Amygdala (tissue), 56 donors: ENCODE measurements at places on chromosomes 13 and 19.

DNA sequence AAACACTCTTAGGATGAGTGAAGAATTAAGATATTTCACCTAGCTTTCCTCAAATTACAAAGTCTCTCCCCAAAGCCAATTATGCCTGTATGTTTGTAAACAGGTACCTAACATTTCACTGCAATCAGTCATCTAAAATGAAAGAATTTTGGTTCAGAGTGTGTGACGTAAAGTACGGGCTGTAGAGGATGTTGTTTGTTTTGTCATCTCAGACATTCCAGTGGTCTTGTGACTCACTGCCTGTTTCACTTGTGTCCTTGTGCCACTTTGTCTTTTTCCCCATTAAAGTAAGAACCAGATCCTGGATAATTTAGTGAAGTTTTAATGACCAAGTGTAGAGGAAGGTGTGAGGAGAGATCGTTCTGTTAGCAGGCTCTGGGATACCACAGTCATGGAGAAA is 28.6 kb upstream of the EID2 start:
- DNase-seq: no peak

DNA sequence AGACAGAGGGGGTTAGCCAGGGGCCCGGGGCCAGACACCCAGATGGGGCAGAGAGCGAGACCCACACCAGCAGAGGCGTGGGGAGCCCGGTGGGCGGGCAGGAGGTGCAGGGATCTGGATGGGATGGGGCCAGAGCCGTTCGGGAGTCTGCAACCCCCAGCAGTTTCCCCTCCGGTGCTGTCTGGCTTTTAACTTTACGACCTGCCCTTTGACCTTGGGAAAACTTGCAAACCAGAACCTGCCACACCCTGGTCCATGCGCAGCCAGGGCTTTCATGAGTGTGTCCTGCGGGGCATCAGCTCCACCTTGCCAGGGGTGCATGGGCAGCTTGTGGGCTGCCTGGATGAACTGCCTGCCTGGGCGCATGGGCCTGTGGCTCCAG is 9.8 kb downstream of the JOSD2 start:
- no peak for DNase-seq

DNA sequence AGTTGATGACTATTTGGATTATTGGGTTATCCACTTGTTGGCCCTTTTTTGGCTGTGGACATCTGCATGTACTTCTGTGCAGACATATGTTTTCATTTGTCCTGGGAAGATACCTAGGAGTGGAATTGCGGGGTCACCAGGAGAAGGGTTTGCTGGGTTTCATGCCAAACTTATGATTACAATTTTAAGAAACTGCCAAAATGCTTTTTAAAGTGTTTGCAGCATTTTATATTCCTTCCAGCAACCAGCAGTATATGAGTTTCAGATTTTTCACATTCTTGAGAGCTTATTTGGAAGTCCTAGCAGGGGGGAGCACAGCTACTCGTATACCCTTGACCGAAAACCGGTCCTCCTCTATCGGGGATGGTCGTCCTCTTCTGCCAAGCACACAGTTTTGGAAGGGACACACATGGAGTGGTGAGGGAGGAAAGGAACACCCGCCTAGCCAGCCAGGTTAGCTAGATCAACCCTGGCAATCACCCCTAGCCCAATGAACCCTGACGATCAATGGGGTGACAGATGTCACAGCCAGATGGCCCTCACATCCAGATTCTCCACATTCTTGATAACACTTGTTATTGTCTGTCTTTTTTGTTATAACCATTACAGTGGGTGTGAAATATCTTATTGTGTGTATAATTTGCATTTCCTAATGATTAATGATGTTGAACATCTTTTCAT is 26.7 kb upstream of the RNF113B start:
- DNase-seq: no peak

DNA sequence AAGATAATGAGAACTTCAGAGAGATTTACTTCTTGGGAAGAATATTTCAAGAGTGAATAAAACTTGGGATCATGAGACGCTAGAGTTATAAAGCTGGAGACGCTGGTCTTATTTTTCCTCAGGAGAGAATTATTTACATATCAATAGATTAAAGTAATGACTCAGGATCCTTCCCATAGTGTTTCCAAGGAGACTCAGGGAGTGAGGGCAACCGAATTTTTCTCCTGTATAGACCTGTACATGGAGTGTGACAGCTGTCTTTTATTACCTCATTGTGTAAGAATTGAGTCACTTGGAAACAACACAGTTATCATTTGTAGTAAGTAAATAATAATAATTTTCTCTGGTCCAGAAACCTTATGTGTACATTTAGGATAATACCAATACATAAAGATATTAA is 1905.5 kb downstream of the OLFM4 start:
- no peak for DNase-seq

- DNase-seq: no peak
These were observed 4.2 kb downstream of the OR7D2 start for GRCh38 chr19:9183000-9183399.

GRCh38 chr19:32651729-32652140 is 23.2 kb downstream of the ANKRD27 start:
- DNase-seq: peak; percentile 43

- DNase-seq: no peak
These were observed at the start of gene MAMSTR for GRCh38 chr19:48719263-48720171. TSS of gene MAMSTR (minus strand) at chr19:48719725. CDS start at chr19:48719031, 694 bp downstream.

DNA sequence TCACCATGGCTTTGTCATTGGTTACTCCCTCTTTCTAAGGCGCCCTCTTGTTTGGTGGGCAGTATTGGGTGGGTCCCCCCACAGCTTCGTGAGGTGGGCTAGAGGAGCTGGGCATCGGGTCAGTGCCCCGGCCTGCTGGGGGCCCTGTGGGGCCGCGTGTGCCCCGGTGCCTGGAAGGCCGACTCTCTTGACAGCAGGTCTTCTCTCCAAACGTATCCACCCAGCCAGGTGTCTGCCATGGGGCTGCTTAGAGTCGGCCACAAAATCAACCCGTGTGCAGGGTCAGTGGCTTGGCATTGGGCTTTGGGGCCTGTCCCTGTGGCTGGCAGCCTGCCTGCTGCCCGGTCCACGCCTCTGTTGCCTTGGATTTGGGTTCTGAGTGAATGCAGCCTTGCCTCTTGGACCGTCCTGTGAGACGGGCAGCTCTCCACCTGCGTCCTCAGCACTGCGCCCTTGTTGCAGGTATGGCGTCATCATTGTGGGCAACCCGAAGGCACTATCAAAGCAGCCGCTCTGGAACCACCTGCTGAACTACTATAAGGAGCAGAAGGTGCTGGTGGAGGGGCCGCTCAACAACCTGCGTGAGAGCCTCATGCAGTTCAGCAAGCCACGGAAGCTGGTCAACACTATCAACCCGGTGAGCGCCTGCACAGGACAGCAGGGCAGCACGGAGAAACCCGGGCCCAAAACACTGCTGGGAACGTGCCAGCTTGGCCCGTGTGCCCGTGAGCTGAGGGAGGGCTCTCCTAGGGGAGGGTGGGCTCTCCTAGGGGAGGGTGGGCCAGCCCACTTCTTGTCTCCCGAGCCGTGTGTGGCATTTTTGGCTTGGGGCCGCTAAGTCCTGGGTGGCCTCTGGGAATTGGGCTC is 31.4 kb downstream of the UPF1 start:
- no peak for DNase-seq

GRCh38 chr13:76832258-76832988 is 53.8 kb downstream of the KCTD12 start:
- DNase-seq: no peak

- no peak for DNase-seq
These were observed 116.9 kb upstream of the EDNRB start for GRCh38 chr13:78035500-78035899.

- no peak for DNase-seq
These were observed 6.3 kb upstream of the HCN2 start for GRCh38 chr19:583198-583967.

DNA sequence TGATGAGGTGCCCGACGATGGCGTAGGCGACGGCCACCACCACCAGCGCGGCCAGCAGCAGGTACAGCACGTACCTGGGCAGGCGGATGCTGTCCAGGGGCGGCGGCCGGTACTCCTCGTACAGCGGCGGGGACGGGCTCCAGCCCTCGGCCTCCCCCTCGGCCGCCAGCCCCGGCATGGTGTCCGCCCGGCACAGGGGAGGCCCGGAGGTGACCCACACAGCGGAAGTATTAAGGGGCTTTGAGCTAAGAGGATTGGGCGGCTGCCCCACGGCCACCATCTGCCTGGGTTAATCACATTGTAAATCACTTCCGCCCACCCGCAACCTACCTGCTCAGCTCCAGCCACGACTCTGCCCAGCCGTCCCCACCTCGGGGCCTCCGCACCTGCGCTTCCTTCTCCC is at the start of gene SMIM44:
SMIM44 (minus strand) TSS at position 216 of the 403 bp plus-strand sequence; CDS start at position 178, 38 bp downstream.
- DNase-seq: no peak

DNA sequence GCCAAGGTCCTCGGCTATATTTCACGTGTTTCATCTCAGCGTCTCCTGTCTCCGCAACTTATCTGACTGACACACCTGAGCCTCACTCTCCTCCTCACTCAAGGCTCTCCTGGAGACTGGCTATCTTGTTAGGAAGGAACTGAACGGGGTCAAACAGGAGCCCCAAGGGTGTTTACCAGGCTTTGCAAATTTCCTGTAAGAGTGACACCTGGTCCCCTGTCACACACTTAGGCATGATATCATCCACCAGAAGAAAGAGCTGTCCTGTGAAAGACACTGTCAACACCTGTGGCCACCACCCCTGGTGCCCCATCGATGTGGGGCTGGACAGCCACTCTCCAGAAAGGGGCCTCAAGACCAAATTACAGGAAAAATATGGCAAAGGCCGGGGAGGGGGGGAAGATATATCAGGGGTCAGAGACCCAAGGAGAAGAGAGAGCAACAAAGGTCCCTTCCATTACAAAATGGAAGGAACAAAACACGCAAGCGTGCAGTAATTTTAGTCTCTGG is 2.9 kb downstream of the CD70 start:
- DNase-seq: no peak

DNA sequence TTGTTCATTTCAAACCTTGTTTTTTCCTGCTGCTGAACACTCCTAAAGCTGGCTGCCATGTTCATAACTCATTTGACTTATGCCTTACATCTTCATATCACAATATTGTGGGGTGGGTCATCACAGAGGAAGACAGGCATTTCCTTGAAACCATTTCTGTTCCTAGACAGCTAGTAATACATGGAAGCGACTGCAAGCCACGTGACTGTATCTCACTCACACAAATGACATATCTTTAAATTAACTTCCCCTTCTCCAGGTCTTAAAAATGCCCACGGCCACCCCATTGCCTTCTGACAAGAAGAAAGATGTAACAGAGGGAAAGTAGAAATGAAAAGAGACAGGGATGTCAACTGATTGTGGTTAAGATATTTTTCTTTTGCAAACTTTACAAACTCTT is 236.8 kb downstream of the LMO7 start:
- no peak for DNase-seq

DNA sequence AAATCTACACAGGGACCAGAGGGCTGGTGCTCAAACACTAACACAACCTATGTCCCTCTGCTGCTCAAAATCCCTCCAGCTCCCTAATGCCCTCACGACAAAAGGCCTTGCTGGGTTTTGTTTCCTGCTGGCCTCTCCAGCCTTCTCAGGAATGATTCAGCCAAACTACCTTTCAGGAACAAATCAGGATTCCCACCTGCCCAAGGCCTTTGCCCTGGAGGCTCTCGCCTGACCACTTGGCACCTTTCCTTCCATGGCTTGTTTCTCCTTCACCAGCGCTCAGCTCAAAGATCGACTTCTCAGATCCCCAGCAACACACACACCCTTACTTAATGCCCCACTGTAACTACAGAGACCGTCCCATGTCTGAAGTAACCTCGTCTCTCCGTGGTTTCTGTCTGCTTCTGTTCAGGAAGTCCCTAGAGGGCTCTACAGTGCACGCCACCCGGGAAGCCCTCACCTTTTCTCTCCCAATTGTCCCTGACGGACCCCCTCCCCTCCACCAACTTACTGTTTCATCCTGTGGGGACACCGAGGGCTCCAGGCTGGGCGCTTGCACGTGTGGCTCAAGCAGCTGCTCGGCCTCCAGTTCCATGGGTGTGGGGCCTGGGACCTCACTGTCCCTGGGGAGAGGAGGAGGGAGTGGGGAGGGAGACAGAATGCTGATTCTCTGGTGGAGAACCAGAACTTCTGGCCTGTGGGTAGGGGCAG is 3.2 kb upstream of the SIX5 start:
- DNase-seq: no peak

- DNase-seq: no peak
These were observed 110.7 kb downstream of the SOX1 start for GRCh38 chr13:112177450-112178288.

DNA sequence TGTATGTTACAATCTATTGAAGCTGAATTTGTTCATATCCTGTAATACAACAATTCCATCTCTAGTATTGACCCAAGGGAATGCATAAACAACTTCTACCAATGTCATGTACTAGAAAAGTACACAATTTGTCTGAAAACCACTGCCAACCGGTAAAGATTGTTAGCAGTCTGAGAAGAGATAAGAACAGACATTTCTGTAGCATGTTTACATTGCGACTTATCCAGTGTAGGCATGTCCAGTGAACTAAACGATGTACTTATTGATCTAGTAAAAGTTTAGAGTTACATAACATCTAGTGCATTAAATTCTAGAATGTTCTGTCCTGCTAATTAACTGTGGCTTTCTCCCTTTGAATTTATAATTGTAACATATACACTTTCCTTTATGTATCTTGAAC is 425.9 kb downstream of the SLITRK6 start:
- no peak for DNase-seq

DNA sequence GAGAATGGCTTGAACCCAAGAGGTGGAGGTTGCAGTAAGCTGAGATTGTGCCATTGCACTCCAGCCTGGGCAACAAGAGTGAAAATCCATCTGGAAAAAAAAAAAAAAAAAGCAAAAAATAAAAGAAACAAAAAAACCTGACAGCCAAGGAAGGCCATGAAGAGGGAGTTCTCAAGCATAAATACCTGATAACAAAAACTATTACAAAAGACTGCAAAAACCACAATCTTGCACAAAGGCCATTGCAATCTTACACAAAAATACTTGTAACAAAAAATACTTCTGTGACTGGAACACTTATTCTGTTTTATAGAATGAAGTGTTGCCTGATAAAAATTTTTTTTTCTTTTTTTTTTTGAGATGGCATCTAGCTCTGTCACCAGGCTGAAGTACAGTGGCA is 61.5 kb upstream of the TSC22D1 start:
- DNase-seq: no peak

DNA sequence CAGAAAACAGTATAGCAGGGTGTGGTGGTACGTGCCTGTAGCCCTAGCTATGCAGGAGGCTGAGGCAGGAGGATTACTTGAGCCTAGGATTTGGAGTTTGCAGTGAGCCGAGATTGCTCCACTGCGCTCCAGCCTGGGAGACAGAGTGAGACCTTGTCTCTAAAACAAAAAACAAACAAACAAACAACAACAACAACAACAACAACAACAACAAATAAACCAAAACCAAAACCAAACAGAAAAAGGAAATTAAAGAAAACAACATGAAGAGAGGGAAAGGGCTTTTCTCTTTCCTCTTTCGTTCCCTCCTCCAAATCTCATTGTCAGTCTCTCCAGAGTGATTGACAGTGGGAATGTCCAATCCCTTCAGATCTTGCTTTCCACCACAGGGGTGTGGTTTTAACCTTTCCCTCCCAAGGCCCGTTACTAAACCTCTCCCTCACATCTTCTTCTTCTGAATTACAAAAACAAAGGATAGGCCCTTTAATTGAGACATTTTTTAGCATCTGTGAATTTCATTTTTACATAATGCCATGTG is 341.2 kb downstream of the HS6ST3 start:
- no peak for DNase-seq
